Transverse colon (tissue), 4 donors: ENCODE measurements at places on chromosomes 5 and 9. TPM values are rescaled to one million over a fixed set of nuclear protein-coding genes. Genes with fewer than 3 reads are reported as not detected.

The RAPGEF6 gene
- 32.4 TPM for total RNA-seq

DNA sequence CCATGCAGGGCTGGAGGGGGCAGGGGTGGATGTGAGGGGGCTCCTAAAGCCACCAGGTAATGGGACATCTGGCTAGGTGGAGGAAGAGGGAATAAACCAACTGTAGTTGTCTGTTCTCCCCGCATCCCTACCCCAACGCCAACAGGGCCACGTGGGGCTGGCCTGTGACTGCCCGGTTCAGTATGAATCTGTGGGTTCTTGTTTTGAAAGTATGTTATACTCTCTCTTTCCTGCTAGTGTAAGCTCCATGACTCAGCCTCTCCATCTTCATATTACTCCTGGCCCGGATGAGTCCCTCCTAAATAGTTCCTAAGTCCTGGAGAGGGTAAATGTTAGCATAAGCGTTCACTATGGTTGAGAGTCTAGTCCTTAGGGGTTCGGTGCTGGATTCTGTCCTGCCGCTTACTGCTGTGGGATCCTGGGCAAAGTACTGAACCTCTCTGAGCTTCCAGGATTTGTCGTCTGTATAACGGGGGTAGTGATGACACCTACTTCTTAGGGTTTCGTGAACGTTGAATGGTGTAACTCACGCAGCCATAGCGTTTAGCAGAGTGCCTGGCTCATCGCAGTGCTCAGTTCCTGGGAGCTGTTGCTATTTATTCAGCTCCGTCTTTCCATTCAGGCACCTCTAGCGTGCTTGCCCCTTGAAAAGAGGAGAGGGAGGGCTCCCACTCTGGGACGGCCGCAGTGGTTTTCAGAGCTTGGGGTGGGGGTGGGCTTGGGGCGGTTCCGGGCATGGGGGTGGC lies 28.8 kb downstream of the LHX2 start:
- DNase-seq, result no peak

GRCh38 chr5:154309805-154310204 lies 119.3 kb downstream of the GALNT10 start:
- DNase-seq, result no peak

GRCh38 chr5:56983593-56984361 lies 31.9 kb upstream of the MIER3 start:
- no peak for DNase-seq

GRCh38 chr9:95284162-95285080 lies 33.1 kb downstream of the FANCC start:
- DNase-seq, result no peak
